ENCODE measurements at places on chromosomes 11 and 22.

DNA sequence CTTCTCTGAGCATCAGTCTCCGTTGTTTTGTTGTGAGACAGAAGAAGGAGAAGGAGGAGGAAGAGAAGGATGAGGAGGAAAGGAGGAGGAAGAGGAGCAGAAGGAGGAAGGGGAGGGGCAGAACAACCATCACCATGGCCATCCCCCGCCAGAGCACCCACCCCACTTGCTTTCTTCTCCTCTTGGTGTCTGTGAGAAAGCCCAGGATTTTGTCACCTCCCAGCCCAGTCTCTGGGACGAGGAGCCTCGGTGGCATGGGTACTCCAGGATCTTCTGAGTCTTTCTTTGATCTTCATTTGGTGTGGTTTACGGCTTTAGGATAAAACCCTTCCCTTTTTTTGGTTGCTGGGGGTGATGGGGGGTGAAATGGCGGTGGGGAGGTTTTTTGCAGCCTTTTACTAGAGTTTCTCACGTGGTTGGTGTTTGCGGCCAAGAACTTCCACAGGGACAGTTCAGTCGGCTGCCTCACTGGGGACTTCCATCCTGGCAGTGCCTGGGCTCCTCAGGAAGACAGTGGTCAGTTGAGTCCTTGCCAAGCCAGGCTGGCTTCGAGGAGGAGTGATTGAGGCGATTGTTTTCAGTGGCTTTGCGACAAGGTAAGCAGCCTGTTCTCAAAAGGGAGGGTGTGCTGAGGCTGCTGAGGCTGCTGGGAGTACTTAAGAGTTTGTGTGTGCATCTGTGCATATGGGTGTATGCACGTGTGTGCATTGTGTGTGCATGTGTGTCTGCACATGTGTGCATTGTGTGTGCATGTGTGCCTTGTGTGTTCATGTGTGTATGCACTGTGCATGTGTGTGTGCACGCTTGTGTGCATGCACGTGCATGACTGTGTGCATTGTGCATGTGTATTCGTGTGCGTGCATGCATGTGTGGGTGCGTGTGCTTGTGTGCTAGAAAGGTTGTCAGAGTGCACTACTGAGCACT, 567.5 kb downstream of the TBC1D22A start:
- no peak for DNase-seq

DNA sequence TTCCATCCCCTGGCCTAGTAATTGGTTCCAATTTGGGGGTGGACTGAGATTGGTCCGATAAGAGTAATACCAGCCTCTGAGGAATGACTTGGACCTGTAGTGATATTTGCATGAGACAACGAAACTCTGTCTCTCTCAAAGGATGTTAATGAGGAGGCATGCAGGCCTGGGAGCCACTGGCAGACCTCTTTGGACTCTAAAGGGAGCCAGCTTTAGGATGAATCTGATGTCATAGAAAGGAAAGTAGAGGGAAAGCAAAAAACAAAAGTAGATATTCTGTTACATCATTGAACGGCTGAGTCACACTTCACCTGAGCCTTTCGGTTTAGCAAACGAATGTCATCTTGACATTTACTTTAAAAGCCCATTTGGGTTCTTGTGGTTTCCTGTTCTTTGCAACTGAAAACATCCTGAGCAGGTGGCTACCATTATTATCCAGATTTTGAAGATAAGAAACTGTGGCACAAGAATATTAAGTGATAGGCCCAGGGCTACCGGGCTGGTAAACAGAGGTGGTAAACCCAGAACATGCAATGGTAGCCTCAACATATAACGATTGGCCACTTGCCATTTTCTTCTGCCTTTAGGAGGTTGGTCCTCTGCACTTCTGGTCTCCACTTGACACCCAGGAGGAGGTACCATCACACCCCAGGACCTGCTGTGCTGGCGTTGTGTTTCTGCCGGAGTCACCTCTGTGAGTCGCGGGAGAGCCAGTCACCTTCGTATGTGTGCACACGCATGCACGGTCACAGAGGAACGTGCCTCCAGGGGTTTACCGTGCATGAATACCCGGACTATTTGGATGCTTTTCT, 42.7 kb downstream of the RTL6 start:
- DNase-seq = no peak

- DNase-seq = no peak
These were observed 228.6 kb downstream of the SOX6 start for GRCh38 chr11:16127732-16128131.

DNA sequence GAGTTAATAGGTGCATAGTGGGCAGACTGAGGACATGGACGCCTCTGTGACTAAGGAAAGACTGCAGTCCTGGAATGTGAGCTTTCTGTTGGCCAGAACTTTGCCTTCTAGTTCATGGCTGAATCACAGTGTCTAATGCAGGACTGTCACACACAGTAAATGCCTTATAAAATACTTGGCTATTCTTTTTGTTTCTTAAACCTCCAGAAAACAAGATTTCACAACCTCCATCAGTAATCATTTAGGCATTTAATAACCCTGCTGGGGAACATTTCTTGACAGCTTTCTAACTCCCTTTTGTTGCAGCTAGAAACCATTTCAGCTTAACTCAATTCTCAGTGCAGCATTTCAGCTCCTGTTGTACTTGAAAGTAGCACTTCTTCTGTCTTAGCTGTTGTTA, 335.8 kb upstream of the DDI1 start:
- no peak for DNase-seq

DNA sequence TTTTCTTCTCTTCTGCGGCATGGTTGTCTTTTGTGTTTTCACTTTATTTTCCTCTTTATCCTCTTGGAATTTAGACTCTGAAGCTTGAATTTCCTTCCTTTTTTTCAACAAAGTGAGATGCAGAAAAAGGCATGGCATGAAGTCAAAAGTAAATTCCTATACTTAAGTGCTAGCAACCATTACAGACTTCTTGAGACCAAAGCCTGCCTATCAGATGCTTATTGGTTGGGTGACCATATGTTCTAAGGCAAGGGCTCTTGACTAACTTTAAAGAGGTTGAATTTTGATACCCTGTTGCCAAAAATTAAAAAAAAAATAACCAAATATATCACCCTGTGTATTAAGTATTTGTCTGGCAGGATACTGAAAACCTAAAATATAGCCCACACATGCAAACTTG, 237.4 kb downstream of the TMEM135 start:
- DNase-seq = no peak

DNA sequence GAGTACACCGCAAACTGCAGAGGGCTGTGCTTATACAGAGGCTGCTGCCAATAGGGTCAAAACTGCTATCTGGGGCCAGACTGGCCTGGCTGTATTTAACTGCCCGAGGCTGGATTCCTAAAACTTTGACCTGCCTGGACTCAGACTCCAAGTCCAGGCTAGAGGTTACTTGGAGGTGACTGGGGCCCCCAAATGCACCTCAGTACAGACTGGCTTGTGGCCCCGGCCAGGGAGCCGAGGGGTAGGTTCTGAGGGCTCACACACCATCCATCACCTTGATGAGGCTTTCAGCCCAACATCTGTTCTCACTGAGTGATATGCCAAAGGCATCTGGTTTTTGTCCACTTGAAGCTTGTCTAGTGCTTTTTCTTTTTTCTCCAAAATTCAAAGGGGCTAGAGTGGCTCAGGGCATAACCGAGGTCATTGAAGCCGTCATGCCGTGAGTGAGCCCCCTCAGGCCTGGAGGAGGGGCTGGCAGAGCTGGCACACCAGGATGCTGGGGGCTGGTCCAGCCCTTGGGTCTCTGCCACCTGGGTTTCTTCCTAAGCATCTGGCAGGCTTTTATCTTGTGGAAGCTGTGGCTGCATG, 52.4 kb upstream of the TTLL12 start:
- DNase-seq = no peak

DNA sequence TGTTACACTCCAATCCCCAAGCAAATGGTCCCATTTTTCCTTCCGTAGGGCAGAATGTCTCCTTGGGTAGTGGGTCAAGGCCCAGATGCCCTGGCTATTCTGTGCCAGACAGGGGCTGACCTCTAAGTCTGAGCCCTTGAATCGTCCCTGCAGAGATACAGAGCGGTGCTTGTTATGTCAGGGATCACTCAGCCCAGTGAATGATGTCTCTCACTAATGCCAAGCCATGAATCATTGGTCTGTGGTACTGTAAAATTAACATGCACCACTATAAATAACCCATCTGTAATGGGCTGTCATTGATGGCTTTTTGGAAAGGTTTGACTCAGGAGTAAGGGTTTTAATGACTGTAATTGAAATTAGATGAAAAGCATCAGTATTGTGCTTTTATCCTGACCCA, 35.3 kb upstream of the KIRREL3 start:
- DNase-seq = no peak

GRCh38 chr22:19518635-19519034, 5.6 kb downstream of the CLDN5 start:
- no peak for DNase-seq

DNA sequence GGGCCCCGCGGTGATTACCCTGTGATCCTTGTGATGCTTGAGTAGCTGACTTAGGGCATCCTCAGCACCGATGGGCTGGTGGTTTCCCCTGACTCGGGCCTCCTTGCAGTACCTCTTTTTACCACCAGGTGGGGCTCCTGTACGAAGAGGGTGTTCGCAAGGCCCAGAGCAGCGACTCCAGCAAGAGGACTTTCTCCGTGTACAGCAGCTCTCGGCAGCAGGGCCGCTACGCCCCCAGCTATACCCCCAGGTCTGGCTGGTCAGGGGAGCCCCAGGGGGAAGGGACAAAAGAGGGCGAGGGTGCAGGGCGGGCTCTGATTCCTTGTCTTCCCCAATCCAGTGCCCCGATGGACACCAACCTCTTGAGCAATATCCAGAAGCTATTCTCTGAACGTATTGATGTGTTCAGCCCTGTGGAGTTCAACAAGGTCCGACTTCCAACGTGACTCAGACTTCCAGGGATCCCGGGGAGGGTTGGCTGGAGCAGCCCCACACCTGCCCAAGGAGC, 1.3 kb upstream of the TM7SF2 start:
- peak; percentile 84 for DNase-seq

GRCh38 chr11:126886085-126886484, 114.5 kb downstream of the KIRREL3 start:
- no peak for DNase-seq

DNA sequence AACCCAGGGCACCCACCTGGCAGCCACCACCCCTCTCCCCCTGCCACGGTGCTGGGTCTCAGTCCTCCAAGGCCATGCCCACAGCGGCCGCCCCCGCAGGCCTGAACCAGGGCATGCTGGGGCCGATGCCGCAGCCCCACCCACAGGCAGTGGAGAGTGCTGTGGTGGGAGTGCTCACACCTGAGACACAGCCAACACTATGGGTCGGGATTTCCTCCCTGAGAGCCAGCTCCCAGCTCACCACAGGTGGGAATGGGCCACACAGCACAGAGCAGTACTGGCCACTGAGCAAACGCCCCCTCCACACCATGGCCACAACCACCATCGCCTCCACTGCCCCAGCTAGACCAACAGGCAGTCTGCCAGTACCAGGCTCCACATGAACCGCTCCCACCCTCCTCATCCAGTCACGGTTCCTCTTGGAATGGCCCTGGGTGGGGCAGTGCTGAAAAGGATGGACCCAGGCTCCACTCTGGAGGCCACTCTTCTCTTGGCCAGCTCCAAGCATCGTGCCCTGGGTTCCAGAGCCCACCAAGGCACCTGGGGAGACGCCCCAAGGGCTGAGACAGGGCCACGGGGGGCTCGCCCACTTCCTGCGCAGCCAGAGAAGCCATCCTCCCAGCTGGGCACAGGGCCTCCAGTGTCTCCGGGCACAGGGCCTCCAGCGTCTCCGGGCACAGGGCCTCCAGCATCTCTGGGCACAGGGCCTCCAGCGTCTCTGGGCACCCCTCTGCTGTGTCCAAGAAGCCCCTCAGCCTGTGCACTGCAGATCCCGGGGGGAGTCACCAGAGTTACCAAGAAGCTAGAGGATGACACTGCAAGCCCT, 14.2 kb downstream of the MOB2 start:
- DNase-seq = no peak

- no peak for DNase-seq
These were observed 147.9 kb upstream of the CADM1 start for GRCh38 chr11:115652094-115652493.

DNA sequence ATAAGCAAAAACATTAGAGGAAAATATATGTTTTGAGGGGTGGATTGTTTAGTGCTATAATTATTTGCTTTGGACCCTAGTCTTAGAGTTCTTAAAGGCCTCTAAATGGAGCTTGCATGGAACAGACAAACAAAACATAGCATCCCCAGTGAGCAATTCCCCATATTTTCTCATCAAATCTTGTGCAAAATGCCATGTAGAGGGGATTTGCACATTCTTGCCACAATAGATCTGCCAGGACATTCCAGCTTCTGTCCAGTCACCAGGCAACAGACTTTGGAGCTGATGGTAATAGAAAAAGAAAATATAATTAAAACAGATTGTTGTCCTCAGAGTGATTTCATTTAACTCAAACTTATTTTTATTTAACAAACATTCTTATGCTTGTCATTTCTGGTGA, 360.3 kb upstream of the PDGFD start:
- DNase-seq = no peak

GRCh38 chr22:27628891-27629631, 172.5 kb downstream of the MN1 start:
- DNase-seq = no peak

- no peak for DNase-seq
These were observed 79.1 kb upstream of the LINC01488 start for GRCh38 chr11:69402251-69402887.

- DNase-seq = peak; percentile 33
These were observed 85.4 kb downstream of the MICAL2 start for GRCh38 chr11:12195768-12196167.

GRCh38 chr11:1481483-1481825, 5.1 kb downstream of the MOB2 start:
- no peak for DNase-seq

GRCh38 chr11:62547691-62548281, 1.2 kb upstream of the AHNAK start:
- DNase-seq = no peak

DNA sequence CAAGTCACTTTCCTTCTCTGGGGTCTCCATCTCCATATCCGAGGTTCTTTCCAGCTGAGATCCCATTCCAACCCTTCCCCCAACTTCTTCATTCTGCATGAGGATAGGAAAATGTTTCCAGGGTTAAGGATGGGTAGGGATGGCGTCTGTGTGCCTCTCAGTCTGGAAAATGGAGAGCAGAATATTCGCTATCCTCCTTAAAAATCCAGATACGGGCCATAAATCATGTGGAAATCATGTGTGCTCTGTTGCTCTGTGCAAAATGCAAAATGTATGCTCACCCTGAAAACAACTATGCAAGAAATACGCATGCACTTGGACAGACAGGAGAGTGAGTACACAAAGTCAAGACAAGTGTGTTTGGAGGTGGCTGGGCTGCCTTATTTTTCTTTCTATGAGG, 3.2 kb downstream of the CREB3L1 start:
- no peak for DNase-seq

DNA sequence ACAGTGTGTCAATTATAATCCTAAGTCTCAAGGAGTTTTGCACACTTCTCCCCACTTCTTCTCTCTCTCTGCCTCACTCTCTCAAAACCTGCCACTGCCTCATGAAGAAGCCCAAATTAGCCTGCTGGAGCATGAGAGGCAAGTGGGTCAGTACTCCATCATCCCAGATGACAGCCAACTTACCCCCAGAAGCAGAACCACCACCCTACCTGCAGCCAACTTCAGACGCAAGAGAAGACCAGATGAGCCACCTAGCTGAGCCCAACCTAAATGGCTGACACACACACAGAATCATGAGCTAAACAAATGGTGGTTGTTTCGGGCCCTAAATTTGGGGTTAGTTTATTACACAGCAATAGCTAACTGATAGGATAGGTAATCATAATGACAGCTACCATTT, 61.2 kb downstream of the CD82 start:
- DNase-seq = no peak

- DNase-seq = peak; percentile 26
These were observed 1.8 kb downstream of the ALKBH8 start for GRCh38 chr11:107563702-107564101.
